ENCODE measurements at places on chromosomes 2 and 18. TPM values are rescaled to one million over a fixed set of nuclear protein-coding genes. Genes with fewer than 3 reads are reported as not detected.
A peak's percentile ranks its signal among the peaks of the same experiment; 100 is the strongest.

Gene THSD7B
- total RNA-seq = 5.1 TPM

Gene GREB1L
- total RNA-seq = 6.0 TPM

Gene LOXL3
- total RNA-seq = 18.9 TPM

Gene PROKR1
- not detected for total RNA-seq

DNA sequence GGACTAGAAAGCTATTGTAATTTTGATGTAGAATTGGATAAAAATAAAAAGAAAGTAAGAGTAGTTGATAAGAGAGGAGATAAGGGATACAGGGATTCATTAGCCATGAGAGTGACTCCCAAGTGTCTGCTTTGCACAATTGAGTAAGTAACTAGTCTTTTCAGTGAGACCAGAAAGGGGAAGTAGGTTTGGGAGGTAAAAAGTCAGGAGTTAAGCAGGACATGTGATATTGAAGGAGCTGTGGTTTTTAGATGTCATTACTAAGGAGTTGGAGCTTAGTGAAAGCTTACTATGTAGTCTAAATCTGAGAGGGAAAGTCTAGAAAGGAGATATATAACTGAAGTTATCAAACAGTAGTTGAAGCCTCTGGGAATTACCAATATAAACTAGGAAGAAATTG is 93.4 kb downstream of the SLC5A7 start:
- H3K36me3 ChIP-seq = no peaks in the 10 kb centered on the region
- no peaks in the 10 kb centered on the region for H3K4me1 ChIP-seq
- H3K27me3 ChIP-seq = no peaks in the 10 kb centered on the region

GRCh38 chr2:34747643-34748042 is 1148.5 kb upstream of the FAM98A start:
- no peak overlapping the region for H3K4me3 ChIP-seq
- H3K27ac ChIP-seq = no peak overlapping the region
- no peak for DNase-seq
- no peaks in the 10 kb centered on the region for H3K4me1 ChIP-seq
- H3K27me3 ChIP-seq = no peaks in the 10 kb centered on the region
- no peaks in the 10 kb centered on the region for H3K36me3 ChIP-seq

DNA sequence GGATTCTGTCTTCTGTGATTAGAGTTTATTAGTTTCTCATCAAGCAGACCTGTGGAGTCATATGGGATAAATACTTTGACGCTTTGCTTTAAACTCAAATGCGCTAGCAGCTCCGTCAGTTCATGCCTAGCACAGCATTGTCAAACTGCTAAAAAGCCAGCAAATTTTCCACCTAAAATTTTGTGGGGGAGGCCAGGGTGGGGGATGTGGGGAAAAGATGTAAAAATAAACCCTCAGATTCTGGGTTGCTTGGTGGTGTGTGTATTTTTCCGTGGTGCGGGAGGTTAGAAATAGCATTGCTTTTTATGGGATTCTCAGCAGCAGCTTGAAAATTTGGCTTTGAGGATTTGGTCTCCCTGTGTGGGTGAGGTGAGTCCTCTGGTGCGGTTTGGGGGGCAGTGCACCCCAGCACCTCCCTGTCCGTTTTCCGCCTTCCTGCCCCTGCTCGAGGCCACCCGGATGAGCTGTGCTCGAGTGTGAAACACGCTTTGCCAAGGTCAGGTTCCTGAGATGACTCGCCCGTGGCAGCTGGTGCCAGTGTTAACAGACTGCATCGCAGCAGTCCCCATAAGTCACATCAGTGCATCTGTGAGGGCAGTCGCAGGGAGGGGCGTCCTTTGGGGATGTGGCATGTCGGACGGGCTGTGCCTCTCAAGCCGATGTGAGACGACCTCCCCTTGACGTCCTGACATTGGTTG is 65.9 kb downstream of the LDLRAD4 start:
- DNase-seq = peak; percentile 76
- no peak overlapping the region for H3K27ac ChIP-seq

GRCh38 chr18:26325771-26326170 is 99.5 kb downstream of the TAF4B start:
- no peak overlapping the region for H3K27ac ChIP-seq
- H3K36me3 ChIP-seq = no peaks in the 10 kb centered on the region
- H3K4me1 ChIP-seq = no peaks in the 10 kb centered on the region
- DNase-seq = no peak
- H3K4me3 ChIP-seq = no peak overlapping the region
- H3K27me3 ChIP-seq = no peaks in the 10 kb centered on the region

DNA sequence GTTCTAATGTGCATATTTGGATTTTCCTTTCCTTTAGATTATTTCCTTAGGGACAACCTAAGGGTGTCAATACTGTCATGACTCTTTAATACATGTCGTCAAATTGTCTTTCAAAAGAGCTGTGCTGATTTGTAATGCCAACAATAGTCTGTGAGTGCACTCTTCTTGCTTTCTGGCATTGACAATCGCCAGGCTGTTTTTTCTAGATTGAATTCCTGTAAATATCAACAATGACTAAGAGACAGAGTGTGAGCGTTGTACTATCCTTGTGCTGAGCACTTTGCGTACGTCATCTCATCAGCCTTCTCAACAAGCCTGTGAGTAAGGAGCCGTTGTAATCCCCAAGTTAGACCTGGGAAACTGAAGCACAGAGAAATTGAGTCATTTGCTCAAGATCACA is 96.0 kb downstream of the ACOXL start:
- no peaks in the 10 kb centered on the region for H3K27me3 ChIP-seq
- H3K4me3 ChIP-seq = no peak overlapping the region
- no peaks in the 10 kb centered on the region for H3K36me3 ChIP-seq

DNA sequence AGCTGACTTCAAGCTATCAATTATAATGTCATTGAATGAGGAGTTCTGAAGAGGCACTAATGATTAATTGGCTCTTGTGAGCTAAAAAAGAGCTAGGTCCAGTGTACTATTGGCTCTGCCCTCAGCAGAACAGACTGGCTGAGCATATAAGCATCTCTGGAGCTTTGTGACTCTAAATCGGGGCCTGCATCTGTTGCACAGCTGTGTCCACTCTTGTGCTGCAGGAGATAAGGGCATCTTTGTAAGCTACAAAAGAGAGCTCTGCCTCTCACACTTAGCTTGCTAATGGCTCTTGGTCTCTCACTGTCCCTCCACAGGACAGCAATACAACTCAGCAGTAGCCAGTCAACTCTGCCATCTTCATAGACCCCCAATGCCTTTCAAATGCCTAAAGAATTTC is 61.5 kb upstream of the L3MBTL4 start:
- no peak overlapping the region for H3K4me3 ChIP-seq
- H3K4me1 ChIP-seq = no peaks in the 10 kb centered on the region
- no peak for DNase-seq
- H3K27ac ChIP-seq = no peak overlapping the region
- no peaks in the 10 kb centered on the region for H3K36me3 ChIP-seq

DNA sequence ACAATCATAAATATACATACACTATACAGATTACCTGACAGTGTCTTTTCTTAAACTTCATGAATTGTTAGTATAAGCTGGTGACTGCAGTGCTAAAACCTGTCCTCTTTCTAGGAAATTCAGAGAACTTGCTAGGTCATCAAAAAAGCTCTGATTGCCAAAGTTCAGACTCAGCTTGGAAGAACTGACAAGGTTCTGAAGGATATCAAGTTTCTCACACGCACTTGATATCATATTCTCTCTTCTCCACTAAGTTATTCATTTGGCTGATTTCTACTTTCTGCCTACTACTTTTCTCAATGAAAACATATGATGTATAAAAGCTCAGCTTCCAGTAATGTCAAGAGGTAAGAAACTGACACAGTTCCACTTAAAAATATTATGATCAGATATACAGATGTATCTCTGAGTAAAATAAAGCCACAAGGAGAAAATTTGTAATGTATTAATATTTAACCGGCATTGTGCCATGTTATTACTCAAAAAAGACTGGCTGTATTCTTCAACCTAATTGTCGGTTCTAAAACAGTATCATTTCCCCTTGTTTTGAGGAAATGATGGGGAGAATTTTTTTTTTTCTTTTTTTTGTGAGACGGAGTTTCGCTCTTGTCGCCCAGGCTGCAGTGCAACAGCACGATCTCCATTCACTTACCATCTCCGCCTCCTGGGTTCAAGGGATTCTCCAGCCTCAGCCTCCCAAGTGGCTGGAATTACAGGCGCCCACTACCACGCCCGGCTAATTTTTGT is 2.4 kb downstream of the OSBPL1A start:
- H3K36me3 ChIP-seq = no peaks in the 10 kb centered on the region
- DNase-seq = no peak
- H3K27ac ChIP-seq = no peak overlapping the region
- H3K4me3 ChIP-seq = no peak overlapping the region
- H3K4me1 ChIP-seq = no peaks in the 10 kb centered on the region
- no peaks in the 10 kb centered on the region for H3K27me3 ChIP-seq

DNA sequence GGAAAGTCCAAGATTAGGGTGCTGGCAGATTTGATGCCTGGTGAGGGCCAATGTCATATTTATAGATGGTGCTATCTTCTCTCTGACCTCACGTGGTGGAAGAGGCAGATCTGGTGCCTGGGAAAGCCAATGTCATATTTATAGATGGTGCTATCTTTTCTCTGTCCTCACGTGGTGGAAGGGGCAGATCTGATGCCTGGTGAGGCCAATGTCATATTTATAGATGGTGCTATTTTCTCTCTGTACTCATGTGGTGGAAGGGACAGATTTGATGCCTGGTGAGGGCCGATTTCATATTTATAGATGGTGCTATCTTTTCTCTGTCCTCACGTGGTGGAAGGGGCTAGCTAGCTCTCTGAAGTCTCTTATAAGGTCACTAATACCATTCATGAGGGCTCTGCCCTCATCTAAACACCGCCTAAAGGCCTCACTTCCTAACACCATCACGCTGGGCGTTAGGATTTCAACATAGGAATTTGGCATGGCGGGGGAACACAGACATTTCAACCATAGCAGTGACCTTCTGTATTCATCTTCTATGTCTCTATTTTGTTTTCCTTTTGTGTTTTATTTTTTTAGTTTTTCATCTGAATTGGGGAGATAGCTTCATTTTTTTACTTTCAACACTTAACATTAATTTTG is 278.4 kb downstream of the SPAG16 start:
- no peak overlapping the region for H3K27ac ChIP-seq
- no peak overlapping the region for H3K4me3 ChIP-seq
- no peaks in the 10 kb centered on the region for H3K36me3 ChIP-seq
- H3K4me1 ChIP-seq = no peaks in the 10 kb centered on the region

- H3K36me3 ChIP-seq = no peaks in the 10 kb centered on the region
- DNase-seq = no peak
- no peaks in the 10 kb centered on the region for H3K4me1 ChIP-seq
- no peak overlapping the region for H3K4me3 ChIP-seq
- no peaks in the 10 kb centered on the region for H3K27me3 ChIP-seq
These were observed 73.5 kb downstream of the MDH1 start for GRCh38 chr2:63662028-63662804.

GRCh38 chr2:409523-409922 is 121.6 kb upstream of the ALKAL2 start:
- no peaks in the 10 kb centered on the region for H3K27me3 ChIP-seq
- no peak for DNase-seq
- no peaks in the 10 kb centered on the region for H3K4me1 ChIP-seq
- H3K27ac ChIP-seq = no peak overlapping the region

DNA sequence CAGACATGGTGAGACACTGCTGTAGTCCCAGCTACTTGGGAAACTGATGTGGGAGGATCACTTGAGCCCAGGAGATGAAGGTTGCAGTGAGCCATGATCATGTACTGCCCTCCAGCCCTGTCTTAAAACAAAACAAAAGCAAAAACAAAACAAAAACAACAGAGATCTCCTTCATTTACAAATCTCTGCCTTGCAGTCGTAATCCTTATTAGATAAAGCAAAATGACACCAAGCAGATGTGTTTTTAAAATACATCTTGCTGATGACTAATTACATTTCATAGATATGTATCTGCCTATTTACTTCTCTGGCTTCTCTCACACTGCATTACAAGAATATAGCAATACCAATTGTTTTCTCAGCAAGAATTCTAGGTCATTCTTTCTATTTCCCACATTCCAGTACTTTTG is 22.8 kb downstream of the NFE2L2 start:
- H3K27ac ChIP-seq = peak overlapping the region; percentile 87
- peaks cover 26% of the 10 kb centered on the region for H3K4me1 ChIP-seq
- no peaks in the 10 kb centered on the region for H3K27me3 ChIP-seq
- no peak for DNase-seq
- no peaks in the 10 kb centered on the region for H3K36me3 ChIP-seq

DNA sequence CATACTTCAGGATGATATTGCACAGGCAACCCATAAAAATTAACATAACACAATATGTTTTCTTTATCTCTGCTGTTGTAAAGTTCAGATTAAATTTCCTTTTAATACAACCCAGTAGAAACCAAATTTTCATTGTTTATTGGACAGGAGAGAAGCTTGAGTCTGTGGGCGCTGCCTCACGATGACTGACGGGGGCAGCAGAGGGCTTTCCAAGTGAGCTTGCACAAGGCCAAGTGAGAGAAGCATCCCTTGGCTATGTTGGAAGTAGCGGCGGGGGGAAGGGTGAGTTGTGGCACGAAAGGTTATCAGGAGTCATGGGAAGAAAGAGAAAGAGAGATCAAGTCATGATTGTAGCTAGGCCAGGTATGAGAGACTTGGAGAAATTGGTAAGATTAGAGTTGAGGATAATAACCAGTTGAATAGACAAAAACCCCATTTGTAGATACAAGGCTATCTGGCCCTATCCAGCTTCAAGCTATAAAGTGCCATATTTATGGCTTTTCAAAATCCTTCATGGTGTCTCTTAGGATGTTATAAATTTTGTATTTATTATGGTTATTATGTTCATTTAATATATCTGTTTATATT is 413.7 kb upstream of the FAM98A start:
- no peaks in the 10 kb centered on the region for H3K36me3 ChIP-seq
- DNase-seq = peak; percentile 76
- H3K27ac ChIP-seq = no peak overlapping the region
- no peaks in the 10 kb centered on the region for H3K27me3 ChIP-seq
- H3K4me1 ChIP-seq = no peaks in the 10 kb centered on the region
- H3K4me3 ChIP-seq = no peak overlapping the region

- no peaks in the 10 kb centered on the region for H3K27me3 ChIP-seq
- no peaks in the 10 kb centered on the region for H3K4me1 ChIP-seq
- peaks cover 3% of the 10 kb centered on the region for H3K36me3 ChIP-seq
- DNase-seq = no peak
These were observed 8.0 kb upstream of the GMPPA start for GRCh38 chr2:219490600-219491130.

DNA sequence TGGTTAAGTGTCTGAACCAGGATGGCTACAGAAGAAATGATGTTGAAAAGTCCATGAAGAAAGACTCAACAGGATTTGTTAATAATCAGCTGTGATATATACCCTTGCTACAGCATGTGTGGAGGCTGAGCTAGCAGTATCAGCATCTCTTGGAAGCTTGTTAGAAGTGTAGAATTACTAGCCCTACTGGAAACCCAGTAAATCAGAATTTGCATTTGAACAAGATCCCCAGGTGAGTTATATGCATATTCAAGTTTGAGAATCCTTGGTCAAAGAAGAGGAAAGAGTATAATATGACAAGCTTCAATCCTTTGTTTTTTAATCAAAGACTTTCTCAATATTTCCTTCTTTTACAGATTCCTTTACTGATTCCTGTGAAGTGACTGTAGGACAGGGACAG is 109.0 kb upstream of the KCNJ3 start:
- no peak for DNase-seq
- H3K36me3 ChIP-seq = no peaks in the 10 kb centered on the region
- H3K4me3 ChIP-seq = no peak overlapping the region
- no peak overlapping the region for H3K27ac ChIP-seq
- no peaks in the 10 kb centered on the region for H3K4me1 ChIP-seq

All from aorta (tissue), 5 donors.